ENCODE measurements at places on chromosomes 6 and 20. TPM values are rescaled to one million over a fixed set of nuclear protein-coding genes. Genes with fewer than 3 reads are reported as not detected.

- no peak within 1 kb of the TSS for H3K27ac ChIP-seq
- peak within 1 kb of the TSS; percentile 47 for H3K4me3 ChIP-seq
These were observed at the start of gene FRS3 for GRCh38 chr6:41779788-41780550. TSS of gene FRS3 (minus strand) at chr6:41779900. CDS start at chr6:41776987, 2,913 bp downstream.

DNA sequence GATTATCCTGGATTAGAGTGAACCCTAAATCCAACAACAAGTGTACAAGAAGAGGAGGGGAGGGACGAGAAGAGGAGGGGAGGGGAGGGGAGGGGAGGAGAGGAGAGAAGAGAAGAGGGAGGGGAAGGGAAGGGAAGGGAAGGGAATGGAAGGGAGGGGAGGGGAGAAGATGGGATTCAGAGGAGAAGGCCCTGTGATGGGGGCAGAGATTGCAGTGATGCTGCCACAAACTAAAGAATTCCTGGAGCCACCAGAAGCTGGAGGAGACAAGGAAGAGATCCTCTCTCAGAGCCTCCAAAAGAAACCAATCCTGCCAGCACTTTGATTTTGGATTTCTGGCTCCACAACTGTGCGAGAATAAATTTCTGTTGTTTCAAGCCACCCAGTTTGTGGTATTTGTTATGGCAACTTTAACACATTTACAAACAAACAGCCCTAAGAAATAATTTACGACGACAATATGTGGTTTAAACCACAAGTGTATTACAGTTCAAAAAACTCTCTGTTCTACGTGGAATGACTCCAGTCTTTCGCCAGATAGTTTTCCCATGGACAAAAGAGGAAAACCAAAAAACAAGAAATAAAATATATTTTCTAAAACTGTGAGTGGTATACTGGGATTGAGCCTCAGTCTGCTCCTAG lies 235.4 kb downstream of the HDGFL1 start:
- no peak for DNase-seq
- H3K27ac ChIP-seq = no peak overlapping the region
- no peaks in the 10 kb centered on the region for H3K36me3 ChIP-seq
- no peaks in the 10 kb centered on the region for H3K4me1 ChIP-seq
- no peaks in the 10 kb centered on the region for H3K27me3 ChIP-seq
- no peak overlapping the region for H3K4me3 ChIP-seq

DNA sequence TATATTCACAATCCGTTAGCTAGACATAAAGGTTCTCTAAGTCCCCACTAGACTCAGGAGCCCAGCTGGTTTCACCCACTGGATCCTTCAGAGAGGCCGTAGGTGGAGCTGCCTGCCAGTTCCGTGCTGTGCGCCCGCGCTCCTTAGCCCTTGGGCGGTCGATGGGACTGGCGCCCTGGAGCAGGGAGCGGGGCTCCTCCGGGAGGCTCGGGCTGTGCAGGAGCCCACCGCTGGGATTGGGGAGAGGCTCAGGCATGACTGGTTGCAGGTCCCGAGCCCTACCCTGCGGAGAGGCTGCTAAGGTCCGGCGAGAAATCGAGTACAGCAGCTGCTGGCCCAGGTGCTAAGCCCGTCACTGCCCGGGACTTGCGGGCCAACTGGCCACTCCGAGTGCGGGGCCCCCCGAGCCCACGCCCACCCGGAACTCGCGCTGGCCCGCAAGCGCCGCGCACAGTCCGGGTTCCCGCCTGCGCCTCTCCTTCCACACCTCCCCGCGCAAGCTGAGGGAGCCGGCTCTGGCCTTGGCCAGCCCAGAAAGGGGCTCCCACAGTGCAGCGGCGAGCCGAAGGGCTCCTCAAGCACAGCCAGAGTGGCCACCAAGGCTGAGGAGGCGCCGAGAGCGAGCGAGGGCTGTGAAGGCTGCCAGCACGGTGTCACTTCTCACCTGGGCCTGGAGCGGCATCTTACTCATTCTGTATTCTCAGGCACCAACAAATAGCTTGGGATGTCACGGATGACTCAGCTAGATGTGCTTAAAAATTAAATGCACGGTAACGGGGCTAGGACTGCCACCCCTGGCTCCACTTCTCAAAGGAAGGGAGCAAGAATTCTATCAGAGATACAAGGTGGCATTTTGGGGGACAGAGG lies 44.1 kb downstream of the IRF4 start:
- H3K4me3 ChIP-seq = no peak overlapping the region
- H3K4me1 ChIP-seq = peaks cover 22% of the 10 kb centered on the region
- H3K27me3 ChIP-seq = no peaks in the 10 kb centered on the region
- H3K27ac ChIP-seq = peak overlapping the region; percentile 58
- H3K36me3 ChIP-seq = no peaks in the 10 kb centered on the region

DNA sequence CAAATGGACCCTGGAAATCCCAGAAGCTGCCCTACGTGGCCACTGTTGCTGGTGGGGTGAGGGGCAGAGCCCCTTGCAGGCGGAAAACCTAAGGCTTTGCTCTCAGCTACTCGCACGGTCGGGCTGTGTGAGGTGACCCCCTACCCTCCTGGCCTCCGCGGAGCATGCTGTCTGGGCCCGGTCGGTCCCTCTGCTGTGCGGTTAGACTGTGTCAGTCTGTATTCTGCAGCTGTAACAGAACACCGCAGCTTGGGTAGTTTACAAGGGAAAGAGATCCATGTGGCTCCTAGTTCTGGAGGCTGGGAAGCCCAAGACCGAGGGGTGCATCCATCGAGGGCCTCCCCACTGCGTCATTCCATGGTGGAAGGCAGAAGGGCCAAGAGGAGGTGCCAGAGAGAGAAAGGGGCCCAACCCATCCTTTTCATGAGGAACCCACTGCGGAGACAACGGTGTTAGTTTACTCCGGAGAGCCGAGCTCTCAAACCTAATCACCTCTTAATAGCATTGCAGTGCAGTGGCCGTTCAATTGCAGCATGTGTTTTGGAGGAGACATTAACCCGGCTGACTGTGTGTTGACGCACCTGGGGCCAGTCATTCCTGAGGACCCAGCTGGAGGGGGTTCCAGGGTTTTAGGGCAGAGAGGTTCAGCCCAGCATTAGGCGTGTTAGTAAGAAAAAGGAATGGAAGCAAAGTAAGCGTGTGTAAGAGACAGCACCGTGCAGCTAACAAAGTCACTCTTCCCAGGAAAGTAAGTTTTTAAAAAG lies 18.3 kb downstream of the COL9A3 start:
- H3K27me3 ChIP-seq = no peaks in the 10 kb centered on the region
- DNase-seq = no peak
- H3K4me3 ChIP-seq = no peak overlapping the region
- H3K27ac ChIP-seq = no peak overlapping the region
- H3K4me1 ChIP-seq = no peaks in the 10 kb centered on the region
- H3K36me3 ChIP-seq = no peaks in the 10 kb centered on the region

CITED2 gene
- total RNA-seq = 25.7 TPM

DNA sequence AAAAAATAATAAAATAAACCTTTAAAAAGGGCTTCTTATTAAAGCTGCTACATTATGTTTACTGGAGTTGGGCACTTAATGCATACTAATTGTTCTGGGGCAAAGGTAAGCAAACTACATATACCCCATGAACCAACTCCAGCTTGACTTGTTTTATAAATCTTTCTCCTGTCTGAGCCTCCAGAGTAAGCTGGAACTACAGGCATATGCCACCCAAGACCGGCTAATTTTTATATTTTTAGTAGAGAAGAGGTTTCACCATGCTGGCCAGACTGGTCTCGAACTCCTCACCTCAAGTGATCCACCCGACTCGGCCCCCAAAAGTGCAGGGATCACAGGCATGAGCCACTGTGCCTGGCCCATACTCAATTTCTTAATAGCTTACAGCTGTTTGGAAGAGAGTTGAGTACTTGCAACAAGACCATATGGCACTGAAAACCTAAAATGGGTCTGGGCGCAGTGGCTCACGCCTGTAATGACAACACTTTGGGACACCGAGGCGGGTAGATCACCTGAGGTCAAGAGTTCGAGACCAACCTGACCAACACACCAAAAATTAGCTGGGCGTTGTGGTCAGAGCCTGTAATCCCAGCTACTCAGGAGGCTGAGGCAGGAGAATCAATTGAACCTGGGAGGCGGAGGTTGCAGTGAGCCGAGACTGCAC lies 19.9 kb downstream of the ROMO1 start:
- peaks cover 100% of the 10 kb centered on the region for H3K36me3 ChIP-seq
- H3K27me3 ChIP-seq = no peaks in the 10 kb centered on the region
- no peak overlapping the region for H3K4me3 ChIP-seq
- H3K4me1 ChIP-seq = no peaks in the 10 kb centered on the region
- H3K27ac ChIP-seq = no peak overlapping the region

DNA sequence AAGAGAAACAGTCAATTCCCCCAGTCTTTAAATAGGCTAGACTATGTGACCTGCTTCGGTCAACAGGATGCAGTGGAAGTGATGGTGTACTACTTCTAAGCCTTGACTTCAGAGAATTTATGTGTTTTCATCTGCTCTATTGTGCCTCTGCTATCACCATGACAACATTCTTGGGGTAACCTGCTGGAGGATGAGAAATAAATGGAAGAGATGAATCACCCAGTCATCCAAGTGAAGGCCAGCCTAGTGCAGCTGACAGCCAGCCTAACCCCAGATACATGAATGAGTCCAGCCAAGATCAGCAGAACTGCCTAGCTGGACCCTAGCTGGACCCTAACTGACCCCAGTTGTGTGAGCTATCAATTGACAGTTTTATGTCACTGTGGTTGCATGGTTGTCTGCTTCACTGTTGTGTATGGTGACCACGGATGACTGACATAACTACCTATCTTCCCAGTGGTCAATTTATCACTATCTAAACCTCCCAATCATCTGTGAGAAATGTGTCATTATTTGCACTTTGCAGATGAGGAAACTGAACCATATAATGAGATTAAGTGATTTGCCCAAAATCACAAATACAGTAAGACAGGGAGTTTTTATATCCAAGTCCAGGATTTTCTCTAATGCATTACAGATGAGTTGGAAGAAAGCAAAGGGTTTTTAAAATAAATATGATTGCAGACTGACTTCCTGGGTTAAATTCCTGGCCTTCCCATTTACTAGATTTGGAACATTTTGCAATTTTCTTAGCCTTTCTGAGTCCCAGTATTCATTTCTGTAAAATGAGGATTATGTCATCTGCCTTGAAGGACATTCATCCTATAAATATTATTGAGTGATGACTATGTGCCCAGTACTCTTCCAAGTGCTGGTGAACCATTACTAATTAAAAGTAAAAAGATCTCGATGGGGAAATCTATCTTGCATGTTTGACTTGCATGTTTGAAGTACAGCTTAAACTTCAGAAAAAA lies 136.4 kb upstream of the PLCB4 start:
- no peaks in the 10 kb centered on the region for H3K4me1 ChIP-seq
- no peak overlapping the region for H3K4me3 ChIP-seq
- DNase-seq = no peak

DNA sequence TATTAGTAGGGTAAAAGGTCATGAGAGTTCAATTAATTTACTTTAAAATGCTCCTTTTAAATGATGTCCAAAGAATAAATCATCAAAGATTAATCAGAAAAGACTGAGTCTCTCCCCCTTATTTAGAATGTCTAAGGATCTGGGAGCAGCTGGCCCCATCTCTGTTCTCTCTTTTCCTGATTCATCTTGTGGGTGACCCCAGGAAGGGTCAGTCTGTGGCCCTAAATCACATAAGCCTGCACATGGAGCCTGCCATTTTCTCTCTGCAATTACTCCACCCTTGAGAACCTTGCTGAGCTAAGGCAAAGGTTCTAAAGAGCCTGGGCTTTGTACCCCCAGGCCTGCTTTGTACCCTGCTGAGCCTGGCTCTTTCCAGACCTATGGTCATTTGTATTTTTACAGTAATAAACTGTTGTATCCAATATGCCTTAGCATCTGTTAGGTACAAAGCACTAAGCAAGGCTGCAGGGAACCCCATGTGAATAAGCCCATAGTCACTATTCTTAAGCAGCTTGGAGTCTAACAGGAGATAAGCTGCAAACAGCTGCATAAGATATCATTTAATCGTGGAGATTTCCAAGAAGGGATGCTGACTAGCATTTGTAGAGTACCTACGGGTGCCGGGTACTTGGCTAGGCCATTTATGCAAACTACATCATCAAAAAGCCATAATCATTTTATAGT lies 431.0 kb upstream of the MARCKS start:
- H3K4me1 ChIP-seq = no peaks in the 10 kb centered on the region
- no peak overlapping the region for H3K27ac ChIP-seq
- no peak overlapping the region for H3K4me3 ChIP-seq
- H3K27me3 ChIP-seq = no peaks in the 10 kb centered on the region
- H3K36me3 ChIP-seq = no peaks in the 10 kb centered on the region

DNA sequence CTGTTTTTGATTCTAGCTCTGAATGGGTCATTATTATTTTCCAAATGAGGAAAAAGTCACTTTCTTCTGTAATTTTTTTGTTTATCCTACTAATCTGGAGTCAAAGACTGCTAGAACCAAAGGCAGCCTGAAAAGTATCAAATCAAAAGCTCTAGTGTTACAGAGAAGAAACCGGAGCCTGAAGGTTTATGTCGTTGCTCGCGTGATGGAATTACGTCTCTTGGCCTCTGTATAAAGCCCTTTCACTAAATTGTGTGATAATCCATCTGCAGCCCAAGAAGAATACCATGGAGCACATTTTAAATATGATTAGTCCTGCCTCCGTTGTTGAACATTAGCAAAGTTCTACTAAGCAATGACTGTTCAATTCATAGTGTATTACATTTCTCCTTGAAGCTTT lies 738.6 kb downstream of the C6orf118 start:
- no peaks in the 10 kb centered on the region for H3K36me3 ChIP-seq
- DNase-seq = no peak
- no peaks in the 10 kb centered on the region for H3K27me3 ChIP-seq
- H3K4me3 ChIP-seq = no peak overlapping the region
- no peak overlapping the region for H3K27ac ChIP-seq
- no peaks in the 10 kb centered on the region for H3K4me1 ChIP-seq

ZNF391 gene
- total RNA-seq = not detected

RIPOR3 gene
- 1.3 TPM for total RNA-seq

GRCh38 chr6:40387127-40387870 lies 199.9 kb downstream of the LRFN2 start:
- no peaks in the 10 kb centered on the region for H3K4me1 ChIP-seq
- DNase-seq = no peak
- H3K4me3 ChIP-seq = no peak overlapping the region
- H3K27me3 ChIP-seq = no peaks in the 10 kb centered on the region
- no peak overlapping the region for H3K27ac ChIP-seq

PTK6 gene
- not detected for total RNA-seq

GRCh38 chr6:69732640-69733039 lies 64.2 kb downstream of the LMBRD1 start:
- no peaks in the 10 kb centered on the region for H3K4me1 ChIP-seq
- H3K27me3 ChIP-seq = no peaks in the 10 kb centered on the region
- H3K36me3 ChIP-seq = no peaks in the 10 kb centered on the region

GRCh38 chr6:95923518-95923917 lies 92.3 kb upstream of the FUT9 start:
- H3K4me1 ChIP-seq = no peaks in the 10 kb centered on the region
- no peaks in the 10 kb centered on the region for H3K36me3 ChIP-seq
- H3K27me3 ChIP-seq = no peaks in the 10 kb centered on the region
- no peak overlapping the region for H3K27ac ChIP-seq

DNA sequence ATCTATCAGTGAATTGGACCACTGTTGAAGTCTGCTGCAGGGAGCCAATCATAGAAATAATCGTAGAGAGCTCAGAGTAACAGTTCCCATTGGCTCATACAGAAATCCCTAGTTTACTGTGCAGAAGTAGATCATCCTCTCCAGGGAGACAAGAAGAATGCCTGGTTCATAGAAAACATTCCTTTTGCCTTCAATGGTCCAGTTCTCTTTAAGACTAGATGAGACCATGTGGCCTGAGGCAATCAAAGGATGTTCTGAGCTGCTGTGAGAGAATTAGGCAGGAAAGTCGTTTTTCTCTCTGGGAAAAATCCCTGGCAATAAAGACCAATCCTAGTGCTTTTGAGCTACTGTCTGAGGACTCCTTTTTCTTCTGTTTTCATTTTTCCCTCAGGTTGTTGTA lies 208.4 kb downstream of the CENPW start:
- H3K4me1 ChIP-seq = no peaks in the 10 kb centered on the region
- H3K4me3 ChIP-seq = no peak overlapping the region
- H3K27ac ChIP-seq = no peak overlapping the region
- no peaks in the 10 kb centered on the region for H3K36me3 ChIP-seq
